ENCODE measurements at places on chromosomes 3 and 15.

- DNase-seq = no peak
Observed at GRCh38 chr3:160531311-160531710, 34.1 kb downstream of the KPNA4 start.

DNA sequence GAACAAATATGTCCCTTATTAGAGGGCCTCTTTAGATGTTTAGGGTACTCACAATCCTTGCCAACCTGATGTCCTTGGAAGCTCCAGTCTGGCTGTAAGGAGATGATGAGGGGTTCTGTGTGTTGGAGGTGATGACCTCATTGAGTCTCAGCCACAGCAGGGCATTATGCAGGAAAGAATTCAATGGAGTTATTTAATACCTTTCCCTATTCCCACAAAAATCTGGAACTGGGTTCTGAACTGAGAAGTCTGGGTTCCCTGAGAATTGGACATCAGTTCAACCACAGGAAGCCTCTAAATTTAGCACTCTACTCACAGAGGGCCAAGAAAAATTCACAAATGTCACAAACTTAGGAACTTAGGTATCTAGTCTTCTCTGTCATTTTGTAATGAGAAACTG is 36.9 kb downstream of the SLC35A5 start:
- DNase-seq = no peak

- no peak for DNase-seq
Observed at GRCh38 chr15:71678191-71678590, 132.2 kb upstream of the NR2E3 start.

GRCh38 chr3:71580636-71581456 is 2.7 kb downstream of the FOXP1 start:
- DNase-seq = no peak

- no peak for DNase-seq
Observed at GRCh38 chr3:107498646-107499045, 24.1 kb upstream of the BBX start.

DNA sequence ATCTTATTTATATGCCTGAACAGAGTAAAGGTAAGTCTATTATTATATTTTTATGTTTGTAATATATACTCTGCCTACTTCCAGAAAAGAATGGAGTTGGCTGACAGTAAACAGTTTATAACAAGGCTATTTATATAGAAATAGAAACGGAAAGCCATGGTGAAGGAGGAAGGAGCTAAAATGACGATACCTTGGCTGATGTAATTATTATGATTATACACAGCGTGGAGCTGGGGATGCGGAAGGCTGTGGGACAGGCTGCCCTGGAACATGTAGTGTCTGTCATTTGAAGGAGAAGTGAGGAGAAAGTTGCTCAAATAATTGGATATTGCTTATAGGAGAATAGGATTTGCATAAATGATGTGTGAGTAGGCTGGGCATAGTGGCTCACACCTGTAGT is 37.8 kb downstream of the CEMIP start:
- no peak for DNase-seq

- DNase-seq = no peak
Observed at GRCh38 chr3:13535905-13536304, 13.0 kb upstream of the FBLN2 start.

DNA sequence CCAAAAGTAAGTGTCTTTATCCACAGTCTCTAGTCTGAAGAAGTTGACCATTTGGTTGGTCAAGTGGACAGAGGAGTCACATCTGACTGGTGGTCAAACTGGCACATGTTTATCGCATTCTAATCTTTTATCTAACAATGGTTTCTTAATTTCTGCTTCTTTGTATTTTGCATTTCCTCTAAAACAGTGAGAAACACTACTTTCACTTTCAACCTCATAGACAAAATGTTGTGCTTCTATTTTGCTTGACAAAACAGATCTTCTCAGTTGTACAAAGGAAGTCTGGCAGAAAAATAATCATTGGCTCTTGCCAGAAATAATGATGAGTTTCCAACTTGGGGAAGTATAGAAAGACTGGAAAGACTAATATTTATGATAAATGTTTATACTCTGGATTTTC is 103.9 kb downstream of the MME start:
- no peak for DNase-seq

DNA sequence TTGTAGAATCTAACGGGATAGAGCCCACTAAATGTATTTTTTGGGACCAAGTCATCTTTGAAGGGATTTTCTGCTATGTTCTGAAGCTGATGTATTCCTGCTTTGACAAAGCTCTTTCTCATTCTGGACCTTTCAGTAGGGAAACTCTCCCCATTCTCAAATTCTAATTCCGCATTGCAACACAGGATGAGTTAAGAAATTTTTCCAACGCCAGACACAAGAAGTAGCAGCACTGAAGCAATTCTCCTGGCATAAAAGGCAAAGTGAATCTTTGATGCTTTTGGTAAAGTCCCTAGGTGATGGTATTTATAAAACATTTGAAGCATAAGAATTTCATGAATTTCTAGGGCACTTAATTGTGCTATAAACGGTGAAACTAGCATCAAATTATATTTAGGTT is 76.8 kb downstream of the ZPLD1 start:
- no peak for DNase-seq

DNA sequence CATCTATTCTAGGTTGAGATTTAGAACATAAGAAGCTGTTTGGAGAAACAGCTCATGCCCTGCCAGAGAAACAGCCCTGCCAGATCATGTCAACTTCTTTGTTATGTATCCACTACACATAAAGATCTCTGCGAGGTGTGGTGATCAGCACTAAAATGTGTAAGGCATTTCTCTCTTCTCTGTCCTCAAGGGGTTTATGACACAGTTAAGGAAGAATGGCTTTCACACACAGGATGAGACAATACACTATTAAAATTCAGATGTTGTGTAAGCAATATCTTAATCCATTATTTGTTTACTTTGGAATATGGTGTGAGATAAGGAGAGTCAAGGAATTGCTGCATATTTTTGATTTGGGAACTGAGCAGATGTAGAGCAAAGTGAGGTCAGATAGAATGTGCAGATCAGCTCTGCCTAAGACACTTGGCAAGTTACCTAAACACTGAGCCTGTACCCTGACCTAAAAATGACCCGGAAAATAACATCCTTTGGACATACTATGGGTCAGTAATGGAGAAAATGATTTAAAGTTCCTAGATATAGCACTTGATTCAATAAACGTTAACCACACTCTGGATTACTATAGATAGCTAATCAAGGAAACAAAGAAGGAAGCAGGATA is 434.7 kb upstream of the PDZRN3 start:
- no peak for DNase-seq

GRCh38 chr15:50141856-50142255 is 22.8 kb upstream of the ATP8B4 start:
- no peak for DNase-seq

DNA sequence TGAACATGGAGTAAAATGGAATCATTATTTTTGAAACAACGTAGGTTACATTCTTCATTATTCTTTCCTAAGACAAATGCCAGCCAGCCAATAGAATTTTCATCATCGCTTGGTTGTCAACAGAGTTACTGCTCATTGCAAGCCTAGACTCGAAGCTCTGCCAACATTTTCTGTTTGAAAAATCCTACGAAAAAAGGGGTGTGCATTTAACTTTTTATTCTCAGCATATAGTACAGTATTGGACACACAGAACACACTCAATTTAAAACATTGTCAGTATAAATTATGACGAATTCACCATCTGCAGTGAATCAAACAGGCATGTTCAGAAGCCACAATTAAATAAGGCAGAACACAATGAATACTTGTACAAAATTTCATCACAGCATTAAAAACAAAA is 232.1 kb downstream of the NR1D2 start:
- DNase-seq = no peak

- no peak for DNase-seq
Observed at GRCh38 chr3:185572183-185572582, 13.9 kb upstream of the SENP2 start.

- no peak for DNase-seq
Observed at GRCh38 chr3:14204515-14205284, 26.1 kb downstream of the LSM3 start.

- DNase-seq = no peak
Observed at GRCh38 chr3:148971401-148972163, 19.8 kb upstream of the GYG1 start.

- no peak for DNase-seq
Observed at GRCh38 chr3:156518726-156519125, 36.2 kb downstream of the SSR3 start.

DNA sequence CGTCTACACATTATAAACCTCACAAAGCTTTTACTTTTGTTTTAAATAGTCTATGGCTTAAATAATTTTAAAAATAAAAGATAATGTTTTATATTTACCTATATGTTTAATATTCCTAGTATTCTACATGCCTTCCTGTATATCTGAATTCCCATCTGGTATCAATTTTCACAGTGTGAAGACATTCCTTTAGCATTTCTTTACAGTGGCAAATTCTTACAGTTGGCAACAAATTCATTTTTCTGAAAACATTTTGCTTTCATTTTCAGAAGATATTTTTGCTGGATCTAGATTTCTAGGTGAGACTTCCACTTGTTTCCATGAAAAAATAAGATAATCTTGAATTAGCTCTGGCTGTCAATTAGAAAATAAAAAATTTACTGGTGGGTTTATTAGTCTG is 471.4 kb upstream of the NAALADL2 start:
- no peak for DNase-seq

GRCh38 chr15:41594801-41595746 is 36.1 kb downstream of the TYRO3 start:
- no peak for DNase-seq
